ENCODE measurements at places on chromosomes 3 and 15.

DNA sequence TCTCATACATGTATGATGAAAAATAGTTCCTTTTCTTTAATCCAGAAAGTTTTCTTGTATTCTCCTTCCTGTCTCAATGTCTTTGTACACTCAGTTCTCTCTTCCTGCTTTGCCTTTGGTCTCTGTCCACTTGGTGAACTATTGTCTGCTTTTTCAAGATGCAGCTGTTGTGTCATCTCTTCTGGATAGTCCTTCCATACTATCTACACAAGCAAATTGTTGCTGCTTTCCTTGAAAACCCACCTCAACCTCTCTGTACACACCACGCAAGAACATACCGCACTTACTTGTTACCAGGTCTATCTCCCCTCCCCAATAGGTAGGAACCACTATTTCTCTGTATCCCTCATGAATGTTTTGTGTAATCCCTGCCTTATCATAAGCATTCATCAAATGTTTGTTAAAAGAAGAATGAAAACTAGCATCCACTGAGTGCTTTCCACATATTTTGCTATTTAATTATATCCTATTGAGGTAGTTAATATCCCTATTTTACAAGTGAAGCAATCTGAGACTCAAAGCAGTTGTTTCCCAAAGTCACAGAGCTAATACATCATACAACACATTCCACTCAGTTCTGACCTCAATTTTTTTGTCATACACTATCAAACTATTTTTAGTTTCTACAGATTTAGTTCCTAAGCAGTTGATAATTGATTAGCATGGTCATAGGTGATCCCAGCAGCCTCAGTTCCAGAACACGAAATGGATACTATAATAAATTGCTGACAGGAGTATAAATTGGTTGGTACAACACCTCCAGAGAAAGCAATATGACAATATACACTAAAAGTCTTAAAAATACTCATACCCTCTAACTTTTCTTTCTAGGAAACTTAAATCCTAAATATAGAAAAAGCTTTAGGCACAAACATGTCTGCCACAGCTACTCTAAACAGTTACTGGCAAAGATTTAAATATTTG lies 19.6 kb downstream of the HACL1 start:
- DNase-seq: no peak

DNA sequence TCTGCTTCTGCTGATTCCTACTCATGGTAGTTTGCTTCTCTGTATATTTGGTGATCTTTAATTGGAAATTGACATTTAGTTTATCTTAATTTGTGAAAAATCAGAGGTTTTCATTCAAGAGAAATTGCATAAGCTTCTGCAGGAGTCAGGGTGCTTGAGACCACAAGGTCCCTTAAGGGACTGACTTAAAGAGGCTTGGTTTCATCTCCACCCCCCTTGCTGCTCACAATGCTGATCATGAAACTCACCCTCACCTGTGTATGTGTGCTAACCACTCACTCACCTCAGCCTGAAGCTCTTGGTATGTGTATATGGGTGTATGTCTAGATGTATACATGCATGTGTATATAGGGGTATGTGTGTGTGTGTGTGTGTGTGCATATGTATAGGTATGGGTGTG lies 11.4 kb downstream of the PGPEP1L start:
- DNase-seq: no peak

- DNase-seq: no peak
Measured at GRCh38 chr3:26061947-26062346, 272.1 kb downstream of the OXSM start.

DNA sequence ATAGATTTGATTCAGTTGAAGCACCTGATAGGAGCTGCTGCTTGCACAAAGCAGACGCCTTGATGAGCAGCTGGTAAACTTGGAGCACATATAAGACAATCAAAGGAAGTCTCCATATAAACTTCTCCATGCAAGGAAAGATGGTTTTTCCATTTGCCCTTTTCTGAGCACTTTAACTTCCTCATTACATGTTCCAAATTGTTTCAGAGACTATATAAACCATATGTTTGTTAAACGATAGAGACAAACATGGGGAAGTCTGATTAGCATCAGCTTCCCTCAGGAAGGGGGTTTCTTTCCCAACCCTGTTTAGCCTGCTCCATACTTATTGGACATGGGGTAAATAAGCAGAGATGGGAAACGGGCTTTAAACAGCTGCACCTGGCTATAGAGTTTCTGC lies 88.0 kb downstream of the DHX36 start:
- no peak for DNase-seq

DNA sequence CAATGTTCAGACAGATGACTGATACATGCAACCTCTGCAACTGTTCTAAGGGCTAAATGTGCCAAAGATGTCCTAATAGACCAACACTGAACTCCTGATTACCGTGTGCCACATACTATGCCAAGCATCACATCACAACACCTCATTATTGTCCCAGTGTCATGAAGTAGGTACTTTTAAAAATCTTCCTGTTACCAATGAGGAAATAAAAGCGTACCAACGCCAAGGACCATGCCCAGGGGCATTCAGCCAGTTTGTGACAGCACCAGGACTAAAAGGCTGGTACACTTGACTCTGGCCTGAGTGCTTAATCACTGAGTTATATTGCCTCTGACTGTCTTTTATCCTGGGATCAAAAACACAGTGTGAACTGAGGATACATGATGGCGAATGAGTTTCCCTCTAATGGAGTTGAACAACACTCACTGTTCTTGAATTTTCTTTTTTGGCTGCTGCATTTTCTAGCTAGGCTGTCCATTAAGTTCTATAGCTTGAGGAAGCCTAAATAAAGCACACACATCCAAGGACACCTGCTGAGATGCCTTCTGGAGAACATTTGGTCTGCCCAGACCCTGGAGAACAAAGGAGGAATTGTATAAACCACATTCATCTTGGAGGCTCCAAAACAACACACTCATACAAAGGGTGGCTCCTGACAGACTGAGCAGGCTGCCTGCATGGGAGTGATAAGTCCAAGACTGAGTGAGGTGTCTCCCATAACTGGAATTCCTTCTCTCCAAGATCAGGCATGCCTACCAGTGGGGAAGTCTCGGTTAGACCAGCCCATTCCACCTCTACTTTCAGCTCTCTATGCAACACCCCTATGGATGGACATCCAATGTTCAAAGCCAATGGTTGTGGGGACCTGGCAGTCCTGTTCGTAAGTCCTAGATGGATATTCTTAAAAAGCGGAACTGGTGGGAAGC lies 126.7 kb upstream of the PRICKLE2 start:
- no peak for DNase-seq

DNA sequence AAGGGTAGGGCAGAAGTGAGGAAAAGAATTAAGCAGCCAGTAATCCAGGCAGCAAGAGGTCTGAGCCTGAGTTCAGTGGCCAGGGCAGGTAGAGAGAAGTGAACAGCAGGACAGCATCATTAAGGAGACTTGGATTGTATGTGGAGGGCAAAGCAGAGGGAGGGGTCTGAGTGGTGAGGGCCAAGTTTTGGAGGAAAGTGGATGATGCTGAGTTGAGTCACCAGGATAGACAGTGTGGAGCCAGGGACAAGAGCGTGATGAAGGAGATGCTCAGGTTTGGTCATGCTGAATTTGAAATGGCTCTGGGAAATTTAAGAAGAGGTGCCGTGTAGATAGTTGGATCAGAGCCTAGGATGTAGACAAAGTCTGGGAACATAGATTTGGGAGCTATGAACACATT lies 93.1 kb downstream of the ARHGEF26 start:
- DNase-seq: no peak

DNA sequence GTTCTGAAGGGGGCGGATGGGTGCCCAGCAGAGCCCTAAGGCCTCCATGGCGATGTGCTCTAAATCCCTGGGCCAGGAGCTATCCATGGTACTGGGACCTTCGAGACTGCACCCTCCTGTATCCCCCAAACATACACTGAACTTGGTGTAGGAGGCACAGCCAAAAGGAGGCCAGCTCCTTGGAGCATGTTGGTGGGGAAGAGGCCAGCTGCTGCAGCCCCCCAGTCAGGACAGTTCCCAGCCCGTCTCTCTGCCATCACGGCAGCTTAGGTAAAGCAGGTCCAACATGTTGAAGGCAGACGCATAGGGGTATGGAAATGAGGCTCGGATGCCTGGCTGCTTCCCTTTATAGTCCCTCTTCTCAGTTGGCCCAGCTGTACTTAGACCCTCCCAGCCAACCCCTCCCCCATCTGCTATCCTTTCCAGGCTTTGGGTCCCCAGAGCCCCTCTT lies 1.8 kb downstream of the CAMKV start:
- peak; percentile 38 for DNase-seq

DNA sequence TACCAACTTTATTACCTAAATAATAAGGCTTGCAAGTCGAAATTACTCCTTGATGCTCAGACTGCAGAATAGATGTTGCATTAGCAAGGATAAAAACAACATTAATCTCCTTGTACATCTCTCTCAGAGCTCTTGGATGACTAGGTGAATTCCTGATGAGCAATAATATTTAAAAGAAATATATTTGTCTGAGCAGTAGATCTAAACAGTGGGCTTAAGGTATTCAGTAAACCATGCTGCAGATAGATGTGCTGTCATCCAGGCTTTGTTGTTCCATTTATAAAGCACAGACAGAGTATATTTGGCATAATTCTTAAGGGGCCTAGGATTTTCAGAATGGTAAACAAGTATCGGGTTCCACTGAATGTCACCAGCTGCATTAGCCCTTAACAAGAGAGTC lies 257.1 kb downstream of the TUSC7 start:
- DNase-seq: no peak

DNA sequence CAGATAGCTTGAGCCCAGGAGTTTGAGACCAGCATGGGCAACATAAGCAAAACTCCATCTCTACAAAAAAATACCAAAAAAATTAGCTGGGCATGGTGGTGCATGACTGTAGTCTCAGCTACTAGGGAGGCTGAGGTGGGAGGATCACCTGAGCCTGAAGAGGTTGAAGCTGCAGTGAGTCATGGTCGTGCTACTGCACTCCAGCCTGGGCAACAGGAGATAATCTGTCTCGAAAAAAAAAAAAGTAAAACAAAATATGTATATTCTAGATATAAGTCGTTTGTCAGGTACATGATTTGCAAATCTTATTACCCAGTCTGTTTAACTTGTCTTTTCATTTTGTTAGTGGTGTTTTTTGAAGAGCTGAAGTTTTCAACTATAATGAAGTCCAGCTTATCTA lies 40.2 kb downstream of the ZNF860 start:
- no peak for DNase-seq

- no peak for DNase-seq
Measured at GRCh38 chr15:83110381-83110780, 2.9 kb downstream of the TM6SF1 start.

Measured in activated CD4-positive, alpha-beta T cell treated with anti-CD3 and anti-CD28 coated beads, Interleukin-2, amount 10 ng/mL, durations not matched to agents 7 days and 5 days (primary cell).